ENCODE measurements at places on chromosomes 11 and 22.

DNA sequence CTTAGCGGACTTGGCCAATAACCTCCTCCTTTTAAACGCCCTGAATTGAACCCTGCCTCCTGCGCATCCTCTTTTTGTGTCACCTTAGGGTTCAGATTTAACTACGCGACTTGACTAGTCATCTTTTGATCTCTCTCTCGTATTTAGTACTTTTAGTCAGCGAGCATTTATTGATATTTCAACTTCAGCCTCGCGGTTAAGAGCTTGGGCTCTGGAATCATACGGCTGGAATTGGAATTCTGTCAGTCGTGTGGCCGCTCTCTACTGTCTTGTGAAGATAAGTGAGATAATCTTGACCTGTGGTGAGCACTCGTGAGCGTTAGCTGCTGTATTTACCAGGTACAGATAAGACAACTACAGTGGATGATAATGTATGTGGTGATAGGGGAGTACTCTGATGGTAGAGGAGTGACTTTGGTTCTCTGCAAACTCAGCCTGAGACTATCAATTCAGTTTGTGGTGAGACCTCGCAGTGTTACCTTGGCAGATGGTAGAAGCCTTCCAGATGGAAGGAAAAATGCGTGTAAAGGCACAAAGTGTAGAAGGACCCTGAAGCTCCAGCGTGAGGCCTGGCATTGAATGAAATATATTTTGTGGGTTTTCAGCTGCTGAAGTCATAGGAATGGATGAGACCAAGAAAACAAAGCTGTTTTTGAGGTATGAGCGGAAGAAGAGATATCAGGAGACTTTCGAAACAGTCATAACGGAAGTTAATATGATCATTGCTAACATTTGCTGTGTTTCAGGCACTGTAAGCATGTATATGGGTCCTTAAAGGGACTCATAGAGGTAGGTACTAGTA, 682 bp downstream of the ATM start:
- ATAC-seq = peak; percentile 45

DNA sequence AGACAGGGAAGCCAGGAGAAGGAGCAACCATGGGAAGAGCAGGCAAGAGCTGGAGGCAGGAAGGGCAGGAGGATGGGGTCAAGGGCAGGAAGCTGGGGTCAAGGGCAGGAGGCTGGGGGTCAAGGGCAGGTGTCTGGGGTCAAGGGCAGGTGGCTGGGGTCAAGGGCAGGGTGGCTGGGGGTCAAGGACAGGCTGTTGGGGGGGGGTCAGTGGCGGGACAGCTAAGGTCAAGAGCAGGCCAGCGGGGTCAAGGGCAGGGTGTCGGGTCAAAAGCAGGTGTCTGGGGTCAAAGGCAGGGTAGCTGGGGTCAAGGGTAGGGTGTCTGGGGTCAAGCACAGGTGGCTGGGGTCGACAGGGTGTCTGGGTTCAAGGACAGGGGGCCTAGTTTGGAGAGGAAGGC, 24.2 kb downstream of the CPT1A start:
- ATAC-seq = no peak

- ATAC-seq = no peak
Measured at GRCh38 chr22:34851918-34852662, 213.9 kb upstream of the ISX start.

DNA sequence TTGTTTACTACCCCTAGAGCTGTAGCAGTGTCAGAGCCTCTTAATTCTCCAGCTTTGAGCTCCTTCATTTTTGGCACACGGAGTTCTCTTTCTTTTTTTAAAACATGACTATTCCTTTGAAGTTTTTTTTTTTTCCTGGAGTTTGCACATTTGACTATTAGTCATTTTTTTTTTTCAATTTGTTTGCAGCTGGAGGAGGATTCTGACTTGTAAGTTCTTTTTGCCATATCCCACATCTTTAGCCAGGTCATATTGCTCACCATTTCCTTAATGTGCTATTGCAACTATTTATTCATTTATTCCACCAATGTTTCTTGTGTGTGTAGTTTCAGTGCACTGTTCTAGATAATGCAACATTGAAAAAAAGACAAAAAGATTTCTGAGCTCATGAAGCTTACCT, 166.3 kb upstream of the ARHGAP20 start:
- ATAC-seq = no peak

- ATAC-seq = no peak
Measured at GRCh38 chr11:31487848-31488247, 21.6 kb downstream of the IMMP1L start.
